Suppressor macrophage (primary cell): ENCODE measurements at places on chromosomes 16 and 17.

DNA sequence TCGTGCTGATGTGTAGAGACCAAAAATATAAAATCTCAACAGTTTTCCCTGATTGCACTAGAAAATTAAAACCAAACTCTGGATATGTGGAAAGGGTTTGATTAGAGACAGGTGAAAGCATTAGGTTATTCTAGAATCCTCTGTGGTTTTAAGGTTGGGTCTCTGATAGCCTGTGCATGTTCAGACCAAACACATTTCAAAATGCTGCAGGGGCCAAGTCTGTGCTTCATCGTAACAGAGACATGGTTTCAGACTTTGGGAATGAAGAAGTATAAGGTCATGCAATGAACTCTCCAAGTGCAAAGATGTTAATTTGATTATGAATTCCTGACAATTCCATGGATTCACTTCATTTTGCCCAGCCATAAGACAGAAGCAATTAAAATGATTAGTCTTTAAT, 261.0 kb upstream of the KCNJ16 start:
- DNase-seq, result no peak

DNA sequence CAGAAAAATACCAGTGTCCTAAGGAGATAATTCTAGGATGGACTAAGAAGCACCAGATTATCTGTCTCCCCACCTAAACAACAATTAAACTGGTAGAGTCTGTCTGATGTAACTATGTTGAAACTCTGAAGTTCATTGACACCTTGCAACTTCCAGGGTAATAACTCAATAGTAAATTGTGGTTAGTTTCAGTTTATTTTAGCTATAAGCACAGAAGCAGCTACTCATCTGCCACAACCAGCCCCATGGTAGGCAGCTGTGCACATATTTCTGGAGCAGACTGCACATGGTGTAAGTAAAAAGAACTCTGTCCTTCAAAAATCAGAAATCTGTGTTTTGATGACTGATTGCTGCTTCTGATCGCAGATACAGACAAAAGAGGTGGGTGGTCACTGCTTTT, 852.1 kb downstream of the CDH11 start:
- DNase-seq, result no peak

DNA sequence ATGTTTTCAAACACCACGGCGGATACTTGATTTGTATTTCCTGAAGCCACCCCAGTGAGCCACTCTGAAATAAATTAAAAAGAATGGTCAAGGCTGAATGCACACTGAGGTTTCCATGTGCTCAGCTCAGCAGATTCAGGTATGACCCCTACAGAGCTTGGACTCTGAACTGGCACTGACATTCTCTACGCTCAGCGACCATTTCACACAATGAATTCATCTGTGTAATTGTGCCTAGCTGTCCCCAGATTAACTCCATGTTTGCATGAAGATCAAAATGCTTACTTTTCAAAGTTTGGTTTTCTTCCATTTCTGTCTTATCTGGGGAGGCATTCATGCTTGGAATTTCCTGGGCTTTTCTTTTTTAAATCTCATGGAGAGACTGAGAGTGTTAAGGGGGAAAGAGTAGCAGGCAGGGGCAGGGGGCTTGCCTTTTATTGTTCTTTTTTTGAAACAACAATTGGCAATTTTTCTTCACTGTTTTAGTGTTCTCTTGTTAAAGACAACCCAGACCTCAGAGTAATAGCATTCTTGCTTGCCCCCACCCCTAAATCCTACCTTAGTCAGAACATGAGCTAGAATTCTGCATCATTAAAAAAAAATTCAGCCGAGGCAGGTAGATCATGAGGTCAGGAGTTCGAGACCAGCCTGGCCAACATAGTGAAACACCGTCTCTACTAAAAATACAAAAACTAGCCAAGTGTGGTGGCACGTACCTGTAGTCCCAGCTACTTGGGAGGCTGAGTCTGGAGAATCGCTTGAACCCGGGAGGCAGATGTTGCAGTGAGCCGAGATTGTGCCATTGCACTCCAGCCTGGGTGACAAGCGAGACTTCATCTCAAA, 85.5 kb upstream of the HNF1B start:
- DNase-seq, result no peak

DNA sequence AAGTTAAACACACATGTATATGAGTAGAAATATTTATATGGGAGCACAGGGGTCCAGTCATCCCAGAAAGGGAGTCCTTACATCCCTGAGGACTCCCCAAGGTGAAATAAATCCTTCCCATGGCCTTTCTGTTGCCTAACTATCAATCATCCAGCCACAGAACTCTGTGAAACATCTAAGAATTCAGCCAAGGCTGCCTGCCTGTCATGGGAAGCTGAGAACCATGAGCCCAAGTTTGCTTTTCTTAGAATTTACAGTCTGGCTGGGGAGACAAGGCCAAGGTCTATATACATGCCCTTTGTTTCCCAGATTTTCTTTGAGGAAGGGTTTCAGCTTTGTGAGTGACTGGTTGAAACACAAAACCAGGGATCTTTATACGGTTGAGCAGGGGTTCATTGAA, 15.8 kb downstream of the MYL4 start:
- DNase-seq, result no peak

DNA sequence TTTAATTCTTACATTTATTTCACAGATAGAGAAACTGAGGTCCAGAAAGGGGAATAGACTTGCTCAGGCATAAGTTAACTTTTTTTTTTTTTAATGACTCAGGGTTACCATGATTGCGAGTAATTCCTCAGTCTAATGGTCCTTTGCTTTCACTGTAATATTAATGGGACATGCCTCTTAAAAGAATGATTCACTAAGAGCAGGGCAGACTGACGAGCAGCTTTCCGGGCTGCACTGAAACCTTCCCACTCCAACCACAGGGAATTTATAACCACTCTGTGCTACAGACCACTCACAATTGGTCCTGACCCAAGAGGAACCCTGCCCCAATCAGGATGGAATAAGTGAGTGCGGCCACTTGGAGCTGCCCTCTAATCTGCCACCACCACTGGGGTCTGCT, 5.7 kb downstream of the HOXB2 start:
- no peak for DNase-seq

- DNase-seq, result no peak
These were observed 628 bp upstream of the ZNF18 start for GRCh38 chr17:11997972-11998233.

GRCh38 chr16:80564394-80564793, 23.6 kb downstream of the DYNLRB2 start:
- DNase-seq, result no peak
